WTC11 (cell line): ENCODE measurements at places on chromosomes 6 and 20.

GRCh38 chr6:95518630-95519227 is 58.6 kb upstream of the MANEA start:
- DNase-seq: no peak

- no peak for DNase-seq
These were observed 160.3 kb upstream of the ATXN1 start for GRCh38 chr6:16921399-16922110.

DNA sequence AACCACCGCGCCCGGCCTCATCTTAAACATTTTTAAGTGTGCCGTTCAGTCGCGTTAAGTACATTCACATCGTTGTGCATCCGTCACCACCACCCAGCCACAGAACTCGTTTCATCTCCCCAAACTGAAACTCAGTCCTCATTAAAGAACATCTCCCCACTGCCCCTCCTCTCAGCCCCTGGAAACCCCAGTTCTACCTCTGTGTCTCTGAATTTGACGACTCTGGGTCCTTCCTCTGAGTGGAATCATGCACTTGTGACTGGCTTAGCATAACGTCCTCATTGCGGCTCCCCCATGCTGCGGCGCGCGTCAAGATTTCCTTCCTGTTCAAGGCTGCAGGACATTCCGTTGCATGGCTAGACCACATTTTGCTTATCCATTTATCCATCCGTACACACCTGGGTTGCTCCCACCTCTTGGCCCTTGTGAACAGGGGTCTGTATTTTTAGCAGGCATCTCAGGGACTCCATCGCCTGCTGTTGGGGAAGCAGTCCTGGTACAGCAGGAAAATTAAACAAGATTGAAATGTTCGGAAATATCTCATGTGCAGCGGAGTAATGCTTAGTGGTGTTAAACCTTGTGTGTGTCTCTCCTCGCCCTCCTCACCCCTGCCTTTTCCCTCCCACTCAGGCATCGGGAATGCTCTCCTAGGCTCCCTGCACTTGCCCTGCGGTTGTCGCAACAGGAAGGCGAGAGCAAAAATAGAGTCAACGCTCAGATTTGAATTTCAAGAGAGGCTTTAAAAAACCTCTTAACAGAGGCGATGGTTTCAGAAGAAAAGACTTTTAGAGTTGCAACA is 127.9 kb downstream of the PXDC1 start:
- DNase-seq: no peak

DNA sequence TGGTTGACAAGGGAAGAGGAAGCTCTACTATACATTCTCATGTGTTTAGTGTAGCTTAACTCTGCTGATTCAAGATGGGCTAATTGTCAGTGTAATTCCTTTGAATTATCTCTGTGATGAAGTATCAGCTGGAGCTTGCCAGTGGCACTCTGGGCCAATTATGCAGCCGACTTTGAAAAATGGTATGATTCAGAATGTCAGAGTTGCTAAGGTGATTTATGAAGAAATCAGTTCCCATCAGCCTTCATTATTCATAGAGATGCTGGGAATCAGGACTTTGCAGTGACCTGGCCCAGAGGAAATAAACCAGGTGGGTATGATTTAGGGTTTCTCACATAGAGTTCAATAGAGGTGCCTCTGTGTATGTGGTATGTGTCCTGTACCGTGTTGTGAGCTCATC is 33.4 kb downstream of the KCNS1 start:
- DNase-seq: no peak

DNA sequence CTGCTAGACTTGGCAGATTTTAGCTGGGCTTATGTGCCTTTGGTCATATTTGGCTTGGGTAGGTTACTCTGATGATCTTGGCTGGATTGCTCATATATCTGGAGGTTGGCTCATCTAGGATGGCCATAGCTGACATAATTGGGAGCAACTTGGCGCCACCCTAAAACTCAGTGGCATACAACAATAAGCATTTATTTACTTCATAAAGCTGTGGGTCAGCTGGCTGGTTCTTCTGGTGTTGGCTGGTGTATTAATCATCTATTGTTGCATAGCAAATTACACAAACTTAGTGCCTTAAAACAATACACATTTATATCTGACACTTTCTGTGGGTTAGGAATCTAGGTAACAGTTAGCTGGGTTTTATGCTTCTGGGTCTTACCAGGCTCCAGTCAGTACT is 297.3 kb upstream of the JAG1 start:
- no peak for DNase-seq

- DNase-seq: no peak
These were observed 74.7 kb downstream of the SESN1 start for GRCh38 chr6:109019911-109020310.

DNA sequence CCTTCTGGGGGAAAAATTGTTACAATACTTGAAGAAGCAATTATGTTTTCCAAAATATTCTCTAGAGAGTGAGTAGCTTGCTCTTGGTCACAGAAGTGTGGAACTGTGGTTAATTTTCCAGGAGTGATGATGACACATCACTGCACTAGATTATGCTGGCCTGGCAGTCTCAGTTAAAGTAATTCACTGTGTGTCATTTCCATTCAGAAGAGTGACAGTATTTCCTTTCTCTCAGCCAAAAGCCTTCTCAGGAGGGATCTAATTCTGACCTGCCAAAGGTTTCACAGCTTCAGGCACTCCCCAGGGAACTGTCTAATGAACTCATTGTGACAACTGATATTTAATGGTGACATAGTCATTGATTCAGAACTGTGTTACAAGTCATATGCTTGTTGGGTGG is 517.5 kb downstream of the TBC1D32 start:
- DNase-seq: no peak

DNA sequence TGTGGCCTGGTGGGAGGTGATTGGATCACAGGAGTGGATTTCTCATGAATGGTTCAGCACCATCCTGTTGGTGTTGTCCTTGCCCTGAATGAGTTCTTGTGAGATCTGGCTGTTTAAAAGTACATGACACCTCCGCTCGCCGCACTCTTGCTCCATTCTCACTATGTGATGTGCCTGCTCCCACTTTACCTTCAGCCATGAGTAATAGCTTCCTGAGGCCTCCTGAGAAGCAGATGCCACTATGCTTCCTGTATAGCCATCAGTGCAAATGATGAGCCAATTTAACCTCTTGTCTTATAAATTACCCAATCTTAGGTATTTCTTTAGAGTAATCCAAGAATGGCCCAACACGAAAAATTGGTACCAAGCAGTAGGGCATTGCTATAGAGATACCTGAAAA is 34.5 kb downstream of the KIF16B start:
- no peak for DNase-seq

- DNase-seq: no peak
These were observed 155.8 kb downstream of the GRM4 start for GRCh38 chr6:33990061-33990541.

DNA sequence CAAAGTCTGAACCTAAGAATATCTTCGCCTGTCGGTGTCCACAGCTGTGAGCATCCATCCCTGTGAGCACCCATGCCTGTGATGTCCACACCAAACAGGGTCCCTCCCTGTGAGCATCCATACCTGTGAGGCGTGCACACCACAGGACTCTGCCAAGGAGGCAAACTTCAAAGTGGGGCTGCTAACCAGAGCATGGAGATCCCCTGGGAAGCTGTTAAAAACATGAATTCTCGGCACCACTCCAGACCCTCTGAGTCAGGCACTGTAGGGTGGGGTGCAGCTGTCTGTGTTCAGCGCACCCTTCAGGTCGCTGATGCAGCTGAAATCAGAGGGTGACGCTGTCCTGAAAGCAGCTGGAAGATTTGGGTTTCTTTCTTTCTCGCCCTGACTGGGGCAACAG is 85.4 kb upstream of the NXT1 start:
- DNase-seq: no peak

DNA sequence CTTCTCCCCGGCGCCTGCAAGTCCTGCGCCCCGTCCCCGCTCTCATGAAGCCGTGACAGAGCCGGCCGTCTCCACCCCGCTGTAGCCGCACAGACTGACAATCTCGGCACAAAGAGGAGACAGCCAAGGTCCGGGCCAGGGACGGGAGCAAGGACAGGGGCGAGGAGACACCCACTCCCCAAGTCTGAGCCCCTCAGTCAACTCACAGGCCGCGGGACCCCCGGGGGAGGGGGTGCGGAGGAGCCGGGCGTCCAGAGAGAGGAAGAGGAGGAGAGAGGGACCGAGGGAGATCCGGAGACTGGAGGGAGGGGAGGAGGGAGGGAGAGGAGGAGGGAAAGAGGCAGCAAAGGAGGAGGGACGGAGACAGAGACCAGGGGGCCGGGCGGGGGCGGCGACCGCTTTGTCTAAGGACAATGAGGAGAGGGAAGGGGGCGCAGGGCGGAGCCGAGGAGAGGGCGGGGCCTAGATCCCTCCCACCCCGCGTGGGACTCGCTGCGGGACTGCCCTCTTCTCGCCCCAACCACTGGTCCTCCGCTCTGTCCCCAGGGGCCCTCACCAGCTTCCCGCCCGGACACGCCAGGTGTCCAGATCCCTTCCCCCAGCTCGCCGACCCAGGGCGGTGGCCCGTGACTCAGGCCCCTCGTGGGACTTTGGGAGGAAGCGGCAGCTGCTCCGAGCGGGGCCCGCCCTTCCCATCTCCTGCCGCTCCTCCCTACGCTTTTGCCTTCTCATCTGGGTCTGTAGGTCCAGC is 638 bp upstream of the PPP1R18 start:
- peak; percentile 92 for DNase-seq

DNA sequence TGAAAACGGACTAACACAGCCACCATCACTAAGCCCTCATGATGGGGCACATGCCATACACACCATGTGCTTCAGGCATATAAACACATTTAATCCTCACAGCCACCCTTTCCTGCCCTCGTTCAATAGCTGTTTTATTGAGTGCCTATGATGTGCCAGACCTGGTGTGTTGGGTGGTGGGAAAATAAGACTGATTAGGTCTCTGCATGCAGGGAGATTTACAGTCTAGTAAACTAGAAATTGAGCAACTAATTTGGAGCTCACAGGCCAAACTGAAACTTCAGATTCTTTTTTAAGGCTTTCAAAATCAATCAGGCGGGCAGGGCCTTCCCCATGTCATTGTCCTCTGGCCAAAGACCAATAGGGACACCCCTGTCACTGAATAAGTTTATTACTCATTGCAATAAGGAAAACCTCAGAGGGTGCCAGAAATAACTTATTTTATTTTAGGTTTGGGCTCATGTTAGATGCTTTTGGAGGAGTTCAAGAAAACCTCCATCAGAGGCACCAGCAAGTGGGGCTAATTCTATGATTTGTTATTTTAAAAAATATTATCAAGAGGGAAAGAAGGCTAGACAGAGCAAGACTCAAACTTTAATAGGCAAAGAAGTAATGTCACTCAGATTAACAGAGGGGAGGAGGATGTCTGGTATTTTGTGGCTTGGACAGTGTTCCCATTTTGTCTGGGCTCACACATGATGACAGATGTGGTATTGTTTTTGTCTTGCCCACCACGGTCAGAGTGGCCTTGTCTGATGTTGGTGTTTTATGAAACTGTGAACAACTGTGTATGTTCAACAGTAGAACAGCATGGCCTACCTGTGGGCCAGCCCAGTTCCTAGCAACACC is 12.0 kb downstream of the ZFP64 start:
- DNase-seq: no peak

- DNase-seq: no peak
These were observed 108.2 kb downstream of the CDKAL1 start for GRCh38 chr6:20642441-20642840.

GRCh38 chr6:112433457-112433856 is 86.3 kb downstream of the RFPL4B start:
- no peak for DNase-seq

- peak; percentile 29 for DNase-seq
These were observed 906 bp upstream of the COL12A1 start for GRCh38 chr6:75206576-75207342.

GRCh38 chr6:170130771-170131241 is 160.1 kb downstream of the DLL1 start:
- no peak for DNase-seq

DNA sequence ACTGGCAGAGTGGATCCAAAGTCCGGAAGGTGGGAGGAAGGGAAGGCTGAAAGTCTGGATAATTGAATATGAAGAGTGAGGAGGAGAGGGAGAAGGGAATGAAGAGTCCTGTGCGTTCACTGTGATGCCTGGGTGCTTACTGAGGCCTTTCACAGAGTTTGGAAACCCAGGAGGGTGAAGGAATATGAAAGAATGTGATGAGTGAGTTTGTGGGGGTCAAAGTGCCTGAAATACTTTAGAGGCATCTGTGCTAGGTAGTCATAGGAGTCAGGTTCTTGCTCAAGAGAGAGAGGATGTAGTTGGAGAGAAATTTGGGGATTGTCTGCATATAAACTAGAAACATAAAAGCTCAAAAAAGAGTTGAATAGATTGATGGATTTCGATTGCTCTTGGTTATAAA is 20.7 kb downstream of the NKX2-4 start:
- no peak for DNase-seq

- DNase-seq: no peak
These were observed 14.3 kb upstream of the FAM135A start for GRCh38 chr6:70398783-70399728.

- no peak for DNase-seq
These were observed 95.1 kb upstream of the IYD start for GRCh38 chr6:150273457-150274309.

GRCh38 chr6:27776504-27776903 is 135.7 kb downstream of the OR2B2 start:
- DNase-seq: no peak

DNA sequence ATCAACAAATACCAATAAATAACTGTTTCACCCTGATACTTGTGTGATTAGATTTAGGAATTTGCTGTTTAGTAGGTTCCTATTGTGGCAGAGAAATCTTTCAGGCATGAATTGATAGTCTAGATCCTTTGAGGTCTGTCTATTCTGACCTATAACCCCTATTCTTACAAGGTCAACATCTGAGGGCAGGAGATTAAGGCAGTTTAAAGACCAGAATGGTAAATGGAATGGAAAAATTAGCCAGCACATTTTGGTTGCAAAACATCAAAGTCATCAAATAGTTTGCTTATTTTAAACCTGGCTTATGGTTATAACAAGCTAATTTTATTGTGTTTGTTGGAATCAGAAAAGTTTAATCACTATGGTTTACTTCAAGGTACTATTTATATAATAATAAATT is 78.4 kb downstream of the LIN28B start:
- DNase-seq: no peak

DNA sequence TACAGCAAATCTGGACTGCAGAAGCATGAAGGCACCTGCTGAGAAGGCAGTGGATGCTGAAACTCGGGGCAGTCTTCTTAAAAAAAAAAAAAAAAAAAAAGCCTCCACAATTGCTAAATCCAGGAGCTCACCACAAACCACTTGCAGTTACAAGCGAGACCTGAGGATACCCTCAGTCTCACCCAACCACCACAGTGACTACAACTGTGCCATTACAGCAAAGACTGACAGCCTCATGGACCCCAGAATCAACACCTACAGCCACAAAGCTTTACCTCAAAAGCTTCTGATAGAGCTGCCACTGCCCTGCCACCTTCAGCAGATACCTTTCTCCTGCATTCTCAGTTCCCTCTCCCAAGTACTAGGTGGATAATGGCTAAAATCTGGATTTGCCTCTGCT is 9.0 kb downstream of the COL21A1 start:
- DNase-seq: no peak

GRCh38 chr6:41568202-41568584 is 22.0 kb downstream of the FOXP4 start:
- DNase-seq: no peak
